ENCODE measurements at places on chromosomes 1 and 21.

- DNase-seq, result no peak
Measured at GRCh38 chr1:160346958-160347357, 3.8 kb downstream of the NCSTN start.

GRCh38 chr1:42128499-42128898 is 24.7 kb upstream of the GUCA2B start:
- no peak for DNase-seq

DNA sequence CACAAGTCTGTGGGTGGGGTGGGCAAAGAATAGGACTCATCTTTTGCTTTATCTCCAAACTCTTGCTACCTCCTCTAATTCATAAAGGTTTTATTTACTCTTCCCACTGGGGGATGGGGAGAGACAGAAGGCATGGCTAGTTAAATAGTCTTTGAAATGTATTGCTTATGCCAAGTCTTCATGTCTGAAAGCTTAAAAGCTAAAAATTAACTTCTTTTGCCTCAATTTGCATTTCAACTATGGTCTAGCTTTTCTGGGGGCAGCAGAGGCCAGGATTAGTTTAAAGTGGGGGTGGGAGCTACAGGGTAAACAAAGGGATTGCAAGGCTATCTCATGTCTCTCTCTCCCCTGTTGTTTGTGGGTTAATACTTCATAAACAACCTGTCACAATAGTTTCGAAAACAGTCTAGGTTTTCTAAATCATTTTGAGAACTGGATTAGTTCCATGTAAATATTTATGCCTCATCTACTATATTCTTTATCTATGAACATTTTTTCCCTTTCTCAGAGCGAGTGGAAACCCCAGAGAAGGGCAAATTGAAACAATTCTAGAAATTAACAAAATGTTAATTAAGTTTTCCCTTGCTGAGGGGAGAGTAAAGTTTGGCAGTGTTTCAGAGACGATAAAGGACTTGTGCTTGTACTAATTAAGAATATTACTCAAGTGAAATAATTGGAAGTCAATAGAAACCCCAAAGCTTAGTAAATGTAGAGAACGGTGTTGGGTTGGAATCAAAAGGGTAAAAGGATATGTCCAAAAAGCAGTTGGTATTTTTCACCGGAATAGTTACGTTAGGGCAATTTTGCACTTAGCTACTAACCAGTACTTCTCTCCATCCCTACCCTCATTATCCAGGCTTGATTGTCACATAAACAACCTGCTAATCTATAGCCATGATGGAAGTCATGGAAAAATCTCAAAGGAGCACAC is 182.2 kb downstream of the GIPC2 start:
- no peak for DNase-seq

DNA sequence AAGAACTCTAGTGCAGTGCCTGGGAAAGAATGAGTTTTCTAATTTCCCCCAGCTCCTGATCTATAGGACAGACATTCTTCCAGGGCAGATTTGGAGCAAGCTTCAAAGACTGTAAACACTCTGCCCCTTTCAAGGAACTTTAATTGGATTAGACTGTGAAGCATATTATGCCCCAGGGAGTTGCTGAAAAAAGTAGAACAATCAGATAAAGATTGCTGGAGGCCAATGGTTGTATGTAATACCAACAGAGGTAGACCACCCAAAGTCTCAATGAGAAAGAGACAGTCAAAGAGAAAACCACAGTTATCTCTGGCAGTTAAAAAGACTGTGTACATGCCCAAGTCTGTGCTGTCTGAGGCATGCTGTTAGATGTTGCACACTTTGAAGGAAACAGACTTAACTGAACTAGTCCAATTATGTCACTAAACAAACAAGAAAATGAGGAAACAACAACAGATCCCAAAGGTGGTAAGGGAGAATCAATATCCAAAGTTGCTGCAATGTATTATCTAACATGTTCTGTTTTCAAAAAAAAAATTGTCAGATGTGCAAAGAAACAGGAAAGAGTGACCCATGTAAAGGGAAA is 24.4 kb downstream of the C4BPA start:
- DNase-seq, result no peak

DNA sequence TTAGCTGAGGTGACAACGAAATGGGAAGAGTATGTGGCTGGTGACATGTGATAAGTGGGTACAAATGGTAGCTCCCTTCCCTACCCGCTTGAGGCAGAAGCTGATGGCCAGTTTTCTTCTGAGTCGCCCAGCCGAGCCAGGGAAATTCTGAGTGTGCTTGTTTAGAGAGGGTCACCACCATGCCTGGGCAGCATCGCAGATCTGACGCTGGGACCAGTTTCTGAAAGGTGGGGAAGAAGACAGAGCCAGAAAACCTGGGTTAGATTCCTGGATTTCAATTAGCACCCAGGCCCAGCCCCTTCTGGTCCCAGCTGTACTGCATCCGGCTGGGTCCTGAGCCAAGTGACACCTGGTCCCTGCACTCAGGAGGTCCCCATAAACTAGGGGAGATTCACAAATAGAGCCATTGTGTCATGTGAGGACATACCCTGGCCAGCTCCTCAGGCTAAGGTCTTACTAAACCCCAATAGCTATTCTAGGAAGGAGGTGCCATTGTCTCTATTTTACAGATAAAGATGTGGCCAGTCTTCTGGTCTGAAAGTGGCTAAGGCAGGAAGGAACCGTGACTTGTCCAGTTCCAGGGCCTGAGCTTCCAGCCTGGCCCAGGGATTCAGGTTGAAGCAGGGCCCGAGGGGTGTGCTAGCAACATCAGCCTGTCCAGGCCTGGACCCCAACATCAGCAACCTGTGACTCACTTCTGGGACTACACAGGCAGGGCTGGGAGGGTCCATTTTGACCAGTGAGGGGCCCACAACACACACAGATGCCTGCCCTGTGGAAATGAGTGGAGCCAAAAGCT is 1.7 kb upstream of the TMEM61 start:
- DNase-seq, result no peak

- DNase-seq, result no peak
Measured at GRCh38 chr1:1779320-1779675, 1.0 kb upstream of the NADK start.

GRCh38 chr1:185441605-185442004 is 124.6 kb upstream of the IVNS1ABP start:
- DNase-seq, result no peak

DNA sequence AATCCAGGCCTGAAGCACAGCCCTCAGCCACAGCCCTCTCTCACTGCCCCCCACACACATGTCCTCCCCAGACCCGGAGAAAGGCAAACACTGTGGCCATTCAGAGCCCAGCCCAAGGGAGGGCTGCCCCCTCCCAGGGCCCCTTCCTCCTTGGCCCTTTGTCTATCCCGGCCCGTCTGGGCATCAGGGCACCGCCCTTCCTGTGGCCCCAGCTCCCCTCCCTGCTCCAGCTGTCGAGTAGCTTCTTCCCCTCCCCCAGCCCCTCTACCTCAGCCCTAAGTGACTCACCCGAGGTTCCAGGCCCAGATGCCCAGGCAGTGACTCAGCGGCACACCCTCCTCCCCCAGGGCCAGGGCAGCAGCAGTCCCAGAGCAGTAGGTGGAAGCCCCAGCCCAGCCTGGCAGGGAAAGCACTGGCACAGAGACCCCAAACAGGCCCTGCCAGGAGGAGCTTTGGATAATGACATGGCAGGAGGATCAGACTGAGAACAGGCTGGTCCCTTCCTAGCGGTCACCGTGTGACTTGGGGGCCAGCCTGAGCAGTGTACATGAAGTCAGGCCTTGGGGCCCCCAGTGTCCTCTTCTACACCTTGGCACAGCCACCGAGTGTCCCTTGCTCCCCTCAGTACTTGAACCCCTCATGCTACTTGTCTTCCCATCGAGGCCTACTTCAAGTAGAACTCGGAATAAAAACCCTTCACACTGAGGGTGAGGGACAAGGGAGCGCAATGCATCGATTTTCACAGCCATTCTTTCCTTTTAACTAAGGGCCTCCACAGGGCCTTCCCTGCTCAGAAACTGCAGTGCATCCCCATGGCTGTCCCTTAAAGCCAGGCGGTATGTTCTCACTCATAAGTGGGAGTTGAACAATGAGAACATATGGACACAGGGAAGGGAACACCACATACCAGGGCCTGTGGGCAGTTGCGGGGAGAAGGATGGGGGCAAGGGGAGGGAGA is 1.0 kb upstream of the S100A2 start:
- peak; percentile 61 for DNase-seq

- no peak for DNase-seq
Measured at GRCh38 chr1:70891051-70891843, 156.4 kb downstream of the PTGER3 start.

DNA sequence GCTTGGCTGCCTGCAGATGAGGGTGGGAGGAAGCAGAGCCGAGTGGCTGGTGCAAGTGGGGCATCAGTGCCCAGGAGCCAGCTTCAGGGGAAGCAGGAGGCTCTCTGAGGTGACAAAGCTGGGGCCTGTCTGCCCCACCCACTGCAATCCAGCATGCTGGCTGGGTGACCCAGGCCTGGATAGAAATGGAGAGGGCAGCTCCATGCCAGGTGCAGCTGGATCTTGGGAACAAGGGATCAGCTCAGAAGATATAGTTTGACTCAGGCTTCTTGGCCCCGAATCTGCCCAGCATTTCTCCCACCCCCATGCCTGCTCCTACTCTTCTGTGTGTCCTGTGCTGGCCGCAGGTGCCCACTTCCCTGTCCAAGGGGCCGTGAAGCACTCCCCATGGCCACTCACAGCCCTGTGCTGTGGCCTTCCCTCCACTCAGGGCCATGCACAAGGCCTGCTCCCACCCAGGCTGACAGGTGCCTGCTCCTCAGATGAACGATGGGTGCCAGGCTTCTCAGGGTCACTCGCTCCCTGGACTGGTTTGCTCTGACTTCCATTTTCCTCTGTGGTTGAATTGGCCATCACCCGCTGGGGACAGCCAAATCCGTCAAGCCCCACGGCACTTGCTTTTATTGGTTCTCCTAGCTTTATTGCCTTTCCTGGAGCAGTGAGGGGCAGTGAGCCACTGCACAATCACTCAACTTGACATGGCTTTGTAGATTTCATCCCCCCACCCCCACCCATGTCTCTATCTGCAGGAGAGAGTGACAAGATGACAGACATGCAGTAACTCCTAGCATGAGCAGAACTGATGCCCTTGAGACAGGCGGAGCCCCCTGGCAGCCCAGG is 174.8 kb upstream of the VAMP3 start:
- no peak for DNase-seq

DNA sequence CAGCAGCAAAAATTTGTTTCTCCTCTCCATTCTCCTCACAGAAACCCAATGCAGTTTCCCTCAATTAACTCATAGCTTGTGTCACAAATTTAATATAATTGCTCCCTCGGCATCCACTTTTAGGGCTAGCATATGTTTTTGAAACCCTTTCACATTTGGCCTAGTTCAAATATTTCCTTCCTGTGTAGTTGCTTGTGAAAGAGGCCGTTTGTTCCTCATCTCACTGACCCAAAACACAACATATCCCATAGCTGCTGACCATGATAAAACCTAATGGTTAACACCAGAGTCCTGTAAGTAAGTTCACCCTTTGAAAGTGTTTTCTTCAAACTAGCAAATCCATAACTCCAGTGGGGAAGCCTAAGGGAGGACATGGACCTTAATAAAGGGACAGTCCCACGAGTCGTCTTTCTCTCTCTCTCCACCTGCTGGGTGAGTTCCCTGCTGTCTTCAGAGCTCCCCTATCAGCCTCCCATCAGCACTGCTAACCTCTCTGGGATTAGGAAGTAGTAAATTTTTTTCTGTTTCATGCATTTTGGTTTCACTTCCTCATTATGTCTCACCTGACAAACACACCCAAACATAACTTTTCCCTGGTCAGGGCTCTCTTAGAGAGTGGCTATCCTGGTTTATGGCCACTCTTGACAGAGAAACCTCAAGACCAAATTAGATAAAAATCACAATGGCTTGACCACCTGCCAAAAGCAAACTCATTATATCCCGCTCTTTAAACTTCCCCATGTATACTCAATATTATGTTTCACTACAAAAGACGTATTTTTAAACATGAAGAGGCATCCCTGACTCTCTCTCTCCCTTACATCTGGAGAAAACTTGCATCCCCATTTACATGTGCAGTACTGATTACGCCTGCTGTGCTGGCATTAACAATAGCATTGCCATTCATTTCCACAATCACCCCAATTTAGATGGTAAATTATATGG is 177.7 kb upstream of the HP1BP3 start:
- DNase-seq, result peak; percentile 67

GRCh38 chr21:33244779-33245105 is 15.0 kb downstream of the IFNAR2 start:
- DNase-seq, result no peak

- DNase-seq, result no peak
Measured at GRCh38 chr1:107267489-107267888, 126.7 kb downstream of the NTNG1 start.

GRCh38 chr1:156437037-156437867 is 63.3 kb downstream of the MEF2D start:
- DNase-seq, result no peak

- DNase-seq, result no peak
Measured at GRCh38 chr1:204327359-204327758, 32.4 kb downstream of the PLEKHA6 start.

GRCh38 chr21:14259747-14260146 is 43.8 kb downstream of the RBM11 start:
- peak; percentile 41 for DNase-seq

DNA sequence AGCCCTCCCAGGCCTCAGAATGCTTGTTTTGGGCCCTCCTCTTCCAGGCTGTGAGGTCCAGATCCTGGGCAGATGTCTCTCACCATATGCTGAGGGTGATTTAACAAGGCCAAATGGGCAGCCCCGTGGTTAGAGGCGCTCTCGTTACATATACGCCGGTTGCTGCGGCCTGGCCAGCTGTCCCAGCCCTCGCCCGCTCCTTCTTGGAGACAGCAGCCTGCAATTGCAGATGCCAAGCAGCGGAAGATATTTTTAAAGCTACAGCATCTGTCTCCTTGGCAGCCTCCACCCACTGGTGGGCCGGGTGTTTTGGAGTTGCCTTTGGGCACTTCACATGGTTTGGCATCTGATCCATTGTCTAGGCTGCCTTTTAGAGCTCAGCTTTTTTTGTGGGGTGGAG is 178.8 kb upstream of the NFIA start:
- DNase-seq, result no peak

GRCh38 chr1:162169031-162169790 is 99.7 kb downstream of the NOS1AP start:
- DNase-seq, result no peak

- peak; percentile 33 for DNase-seq
Measured at GRCh38 chr1:67832737-67833601, at the start of gene GNG12. Gene GNG12 (minus strand): TSS chr1:67833467. CDS start chr1:67707686, 125,781 bp downstream.

GRCh38 chr1:209703834-209704504 is 677 bp upstream of the HSD11B1 start:
- DNase-seq, result no peak

GRCh38 chr1:8462371-8462892 is 144.5 kb downstream of the SLC45A1 start:
- DNase-seq, result no peak

DNA sequence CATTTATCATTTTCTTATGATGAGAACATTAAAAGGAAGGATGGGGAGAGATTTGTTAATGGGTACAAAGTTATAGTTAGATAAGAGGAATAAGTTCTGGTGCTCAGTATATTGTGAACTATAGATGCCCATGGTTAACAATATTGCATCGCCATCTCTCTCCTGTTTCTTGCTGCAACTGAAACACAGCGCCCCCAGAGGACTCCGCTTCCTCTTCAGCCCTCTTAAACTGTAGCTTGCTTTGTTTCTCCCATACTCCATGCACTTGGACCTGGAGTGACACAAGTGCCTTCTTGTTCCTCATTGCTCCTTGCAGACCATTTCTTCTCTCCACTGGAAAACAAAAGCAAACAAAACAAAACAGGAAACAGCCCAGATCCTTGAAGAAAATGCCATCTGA is 70.1 kb upstream of the NTPCR start:
- peak; percentile 4 for DNase-seq
